Panc1 (cell line): ENCODE measurements at places on chromosomes 4 and X.

GRCh38 chr4:42152507-42153504 is at the start of gene BEND4:
Gene BEND4, minus strand, starts transcription at chr4:42152655. Its CDS starts 512 bp downstream, at chr4:42152143.
- no peak for DNase-seq

- no peak for DNase-seq
These were observed 50.3 kb upstream of the OTUD4 start for GRCh38 chr4:145230726-145231125.

- DNase-seq = no peak
These were observed 176.8 kb upstream of the GLRA2 start for GRCh38 chrX:14352511-14352910.

DNA sequence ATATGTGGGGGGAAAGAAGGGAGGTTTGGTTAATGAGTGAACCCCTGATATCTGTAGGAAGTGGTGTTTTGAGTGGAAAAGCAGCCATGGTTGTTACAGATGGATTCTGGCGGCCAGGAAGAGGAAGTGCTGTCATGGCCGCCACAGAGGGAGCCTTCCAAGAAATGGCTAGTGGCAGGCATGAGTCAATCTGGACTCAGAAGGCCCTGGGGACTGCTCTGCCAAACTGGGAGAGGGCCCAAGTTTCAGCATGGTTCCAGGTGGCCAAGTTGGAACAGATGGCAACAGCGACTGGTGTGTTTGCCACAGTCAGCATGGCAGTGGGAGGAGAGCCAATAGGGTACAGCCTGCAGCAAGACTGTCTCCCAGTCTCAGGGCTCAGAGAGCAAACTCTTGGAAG is 32.5 kb downstream of the ETDB start:
- DNase-seq = no peak

DNA sequence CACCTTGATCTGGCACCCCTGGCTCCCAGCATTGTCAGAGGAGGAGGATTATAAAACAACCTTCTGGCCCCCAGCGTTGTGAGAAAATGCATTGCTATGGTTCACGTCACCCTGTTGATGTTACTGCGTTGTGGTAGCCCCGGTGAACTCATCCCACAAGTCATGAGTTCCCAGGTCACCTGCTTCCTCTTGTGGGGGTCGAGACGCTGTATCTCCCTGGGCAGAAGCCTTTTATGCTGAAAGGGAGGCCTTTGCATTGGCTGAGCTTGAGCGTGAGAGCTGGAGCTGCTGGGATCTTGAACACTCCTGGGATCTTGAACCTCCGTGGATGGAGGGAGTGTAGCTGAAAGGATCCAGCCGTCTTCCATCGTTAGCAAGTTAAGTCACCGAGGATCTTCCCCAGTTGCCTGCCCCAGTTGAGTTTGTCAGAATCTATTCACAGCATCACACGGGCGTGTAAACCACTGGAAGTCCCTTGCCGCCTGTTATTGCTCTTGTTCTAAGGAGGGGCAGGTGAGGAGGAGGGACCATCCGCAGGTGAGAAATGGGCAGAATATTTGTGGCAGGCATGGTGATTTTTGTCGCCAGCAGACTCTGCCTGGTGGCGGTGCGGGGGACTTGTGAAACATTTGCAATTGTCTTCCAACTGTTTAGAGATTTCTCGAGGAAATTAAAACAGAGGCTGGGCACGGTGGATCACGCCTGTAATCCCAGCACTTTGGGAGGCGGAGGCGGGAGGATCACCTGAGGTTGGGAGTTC is 299.9 kb downstream of the ASMT start:
- no peak for DNase-seq
